Hematopoietic multipotent progenitor cell treated with erythropoietin and hydrocortisone succinate and interleukin-3 and kit ligand, for 4 days (in vitro differentiated cells): ENCODE measurements at places on chromosomes 7 and 10.

GRCh38 chr7:136074843-136075242, 97.7 kb upstream of the MTPN start:
- no peak for DNase-seq

- peak; percentile 79 for DNase-seq
Measured at GRCh38 chr10:21497177-21497807, 28.2 kb downstream of the SKIDA1 start.

DNA sequence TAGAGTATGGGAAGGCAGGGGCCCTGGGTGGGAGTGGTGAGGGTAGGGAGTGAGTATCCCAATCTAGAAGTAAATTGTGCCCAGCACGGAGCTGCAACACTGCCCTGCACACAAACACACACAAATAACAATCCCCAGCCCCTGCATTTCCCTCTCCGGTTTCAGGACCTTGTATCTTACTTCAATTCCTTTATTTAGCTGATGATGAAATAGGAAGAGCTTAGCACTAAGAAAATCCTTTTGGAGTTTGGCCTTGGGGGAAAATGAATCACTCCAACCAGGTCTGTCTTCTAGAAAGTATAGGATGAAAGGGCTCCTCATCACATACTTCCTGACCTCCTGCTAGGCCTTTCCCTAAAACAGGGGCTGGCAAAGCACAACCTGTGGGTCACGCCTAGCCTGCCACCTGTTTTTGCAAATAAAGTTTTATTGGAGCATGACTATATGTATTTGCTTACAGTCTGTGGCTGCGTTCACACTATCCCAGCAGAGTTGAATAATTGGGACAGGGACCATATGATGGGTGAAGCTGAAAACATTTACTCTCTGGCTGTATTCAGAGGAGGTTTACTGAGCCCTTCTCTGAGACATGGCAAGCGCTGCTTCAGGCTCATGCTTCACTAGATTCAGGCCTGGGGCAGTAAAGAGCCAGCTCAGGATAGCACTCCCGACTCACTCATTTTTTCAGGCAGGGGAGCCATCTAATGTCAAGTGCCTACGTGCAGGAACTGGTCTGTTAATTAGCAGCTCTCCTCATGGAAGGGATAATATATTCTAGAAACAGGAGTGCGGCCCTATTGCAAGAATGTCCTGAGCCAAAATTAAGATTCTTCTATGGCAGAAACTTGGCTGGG, 111.0 kb downstream of the EGFR start:
- no peak for DNase-seq

DNA sequence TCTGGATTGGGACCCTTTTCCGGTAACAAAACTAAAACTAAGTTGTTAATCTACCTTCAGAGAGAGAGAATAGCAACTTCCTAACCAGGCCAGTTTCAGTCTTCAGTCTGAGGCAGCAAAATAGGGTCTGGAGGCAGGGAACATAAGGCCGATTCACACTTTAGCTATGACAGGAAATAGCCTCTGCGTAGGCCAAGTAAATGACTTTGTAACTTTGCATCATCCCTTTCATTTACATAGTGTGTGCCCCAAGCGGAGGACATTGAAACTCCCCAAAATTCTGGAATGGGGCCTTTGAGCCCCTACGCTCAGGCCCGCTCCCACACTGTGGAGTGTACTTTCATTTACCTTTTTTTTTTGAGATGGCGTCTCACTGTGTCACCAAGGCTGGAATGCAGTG, 1.7 kb upstream of the UPP1 start:
- no peak for DNase-seq

DNA sequence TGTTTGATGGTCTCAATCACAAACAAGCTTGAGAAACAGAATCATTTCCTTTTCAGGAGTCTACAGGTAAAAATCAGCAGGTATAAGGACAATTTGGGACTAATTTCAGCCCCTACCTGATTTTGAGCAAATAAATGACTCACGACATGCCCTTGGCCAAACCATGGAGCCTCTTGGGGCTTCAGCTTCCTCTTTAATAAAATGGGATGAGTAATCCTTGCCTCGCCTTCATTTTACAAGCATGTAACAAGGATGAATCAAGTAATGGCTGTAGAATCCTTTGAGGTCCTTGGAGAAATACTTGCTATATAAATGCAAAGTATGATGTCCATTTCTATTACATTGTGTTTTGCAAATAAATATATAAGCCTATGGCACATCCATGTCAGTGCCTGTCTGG, 212.8 kb upstream of the PODXL start:
- no peak for DNase-seq
